AG08396 (cell line): ENCODE measurements at places on chromosomes 11 and 22.

GRCh38 chr11:45159781-45160365 is 13.4 kb downstream of the PRDM11 start:
- no peak for DNase-seq

DNA sequence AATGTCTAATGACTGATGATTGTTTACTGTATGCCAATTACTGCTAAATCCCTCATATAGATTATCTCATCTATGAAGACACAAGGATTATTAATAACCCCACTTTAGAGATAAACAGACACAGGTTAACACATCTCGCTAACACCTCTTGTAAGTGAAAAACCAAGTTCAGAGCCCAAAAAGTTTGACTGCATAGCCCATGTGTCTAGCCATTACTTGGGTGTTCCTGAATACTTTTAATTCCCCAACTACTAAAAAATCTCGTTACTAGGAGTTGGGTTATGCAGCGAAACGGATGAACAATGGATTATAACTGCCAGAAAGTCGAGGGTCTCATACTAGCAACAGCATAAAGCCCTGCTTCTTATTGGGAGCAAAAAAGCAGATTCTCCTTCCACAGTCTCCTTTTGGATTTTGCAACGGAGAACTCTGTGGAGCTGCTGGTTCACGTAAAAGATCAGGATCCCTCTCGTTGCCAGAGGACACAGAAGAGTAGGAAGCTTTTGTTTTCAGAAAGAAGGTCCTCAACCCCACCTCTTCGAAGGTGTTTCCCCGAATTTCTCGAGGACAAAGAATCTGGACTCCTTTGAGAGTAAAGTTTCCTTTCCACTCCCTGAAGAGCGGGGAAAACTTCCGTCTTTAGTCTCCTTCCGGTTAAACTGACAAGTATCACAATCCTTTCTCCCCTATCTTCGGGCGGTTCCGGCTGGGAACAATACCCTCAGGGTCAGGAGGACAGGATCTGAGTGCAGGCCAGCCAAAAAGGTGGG is 979 bp downstream of the ZBED5 start:
- DNase-seq, result peak; percentile 18

DNA sequence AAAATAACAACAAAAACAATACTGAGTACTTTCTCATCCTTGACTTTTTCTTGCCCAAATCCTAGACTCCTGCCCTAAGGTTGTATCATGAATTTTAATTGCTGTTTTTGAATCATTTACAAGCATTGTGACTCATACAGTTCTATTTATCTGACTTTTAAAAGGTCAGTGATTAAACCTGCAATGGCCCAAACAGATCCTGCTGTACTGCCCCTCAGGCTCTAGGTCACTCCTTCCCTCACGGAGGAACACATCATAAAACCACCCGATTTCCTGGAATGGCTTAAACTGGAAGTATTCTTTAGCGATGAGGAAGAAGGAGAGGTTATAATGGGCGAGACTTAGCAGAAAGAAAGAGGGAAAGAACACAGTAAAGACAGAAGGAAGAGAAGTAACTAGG is 12.3 kb downstream of the ARFGAP3 start:
- DNase-seq, result no peak

DNA sequence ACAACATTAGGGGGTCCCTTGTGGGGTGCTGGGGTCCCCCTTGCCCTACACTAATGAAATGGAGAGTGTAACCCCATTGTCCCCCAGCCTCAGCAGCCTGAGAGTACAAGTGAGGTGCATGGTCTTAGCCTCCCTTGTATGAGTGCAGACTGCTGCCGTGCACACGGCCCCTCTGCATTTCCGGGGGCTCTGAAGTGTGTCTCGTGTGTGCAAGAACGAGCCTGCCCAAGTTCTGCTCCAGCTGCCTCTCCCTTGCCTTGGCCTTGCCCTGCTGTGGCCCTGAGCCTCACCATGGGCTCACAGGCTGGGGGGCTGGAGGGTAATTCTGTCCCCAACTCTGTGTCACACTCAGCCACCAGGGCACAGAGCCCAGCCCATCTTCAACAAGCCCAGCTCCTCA is 5.2 kb upstream of the EHD1 start:
- DNase-seq, result no peak

- no peak for DNase-seq
Observed at GRCh38 chr11:44327730-44328129, 17.8 kb upstream of the ALX4 start.
